ENCODE measurements at places on chromosomes 1 and 21.

DNA sequence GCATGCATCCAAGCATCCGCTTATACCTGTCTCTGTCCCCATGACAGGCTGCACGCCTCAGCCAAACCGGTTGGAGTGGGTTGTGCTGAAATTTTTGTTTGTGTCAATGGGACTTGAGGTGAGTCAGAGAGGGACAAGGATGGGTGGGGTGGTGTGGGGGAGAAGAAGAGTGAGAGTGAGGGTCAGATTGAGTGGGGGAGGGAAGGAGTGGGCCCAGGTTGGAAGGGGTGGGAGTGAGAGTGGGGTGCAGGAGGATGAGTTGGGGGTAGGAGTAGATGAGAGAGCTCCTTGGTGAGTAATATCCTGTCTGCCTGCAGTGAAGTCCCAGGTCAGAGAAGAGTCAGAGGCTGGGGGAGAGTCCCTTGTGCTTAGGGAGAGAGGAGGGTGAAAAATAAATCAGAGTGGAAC is 3.3 kb upstream of the NECTIN4 start:
- no peak for DNase-seq

GRCh38 chr1:200895801-200896530 is 1.3 kb downstream of the INAVA start:
- no peak for DNase-seq

DNA sequence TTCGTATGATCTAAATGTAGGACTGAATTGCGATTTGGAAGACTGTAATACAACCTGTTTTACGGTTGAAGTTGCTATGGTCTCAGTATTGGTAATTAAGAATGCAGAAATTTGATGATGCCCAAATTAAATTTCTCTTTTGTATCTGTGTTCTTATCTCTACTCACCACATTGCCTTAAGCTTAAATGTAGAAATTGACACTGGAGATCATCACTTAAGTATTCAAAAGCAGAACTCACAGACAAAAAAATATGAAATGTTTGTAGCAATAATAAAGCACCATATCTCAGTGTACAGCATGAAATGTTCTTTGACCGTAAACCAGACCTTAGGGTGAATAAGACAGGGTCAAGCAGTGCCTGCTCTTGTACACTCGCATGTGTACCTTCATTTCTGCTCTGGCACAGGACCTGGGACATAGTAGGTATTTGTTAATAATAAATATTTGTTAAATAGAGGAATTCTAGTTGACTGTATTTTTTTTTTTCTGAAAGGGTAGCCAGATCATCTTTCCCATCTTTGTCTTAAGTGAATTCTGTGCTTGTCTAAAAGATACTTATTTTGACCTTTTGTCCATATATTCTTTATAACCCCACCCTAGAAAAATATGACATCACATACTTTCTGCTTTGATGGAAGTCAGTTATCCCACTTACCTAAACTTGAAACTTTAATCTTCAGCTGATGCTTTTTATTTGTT is 1.5 kb downstream of the CDC7 start:
- DNase-seq, result no peak

- no peak for DNase-seq
Observed at GRCh38 chr1:77039739-77040138, 172.5 kb downstream of the ST6GALNAC5 start.

GRCh38 chr1:243725846-243726245 is 124.2 kb downstream of the AKT3 start:
- DNase-seq, result no peak

DNA sequence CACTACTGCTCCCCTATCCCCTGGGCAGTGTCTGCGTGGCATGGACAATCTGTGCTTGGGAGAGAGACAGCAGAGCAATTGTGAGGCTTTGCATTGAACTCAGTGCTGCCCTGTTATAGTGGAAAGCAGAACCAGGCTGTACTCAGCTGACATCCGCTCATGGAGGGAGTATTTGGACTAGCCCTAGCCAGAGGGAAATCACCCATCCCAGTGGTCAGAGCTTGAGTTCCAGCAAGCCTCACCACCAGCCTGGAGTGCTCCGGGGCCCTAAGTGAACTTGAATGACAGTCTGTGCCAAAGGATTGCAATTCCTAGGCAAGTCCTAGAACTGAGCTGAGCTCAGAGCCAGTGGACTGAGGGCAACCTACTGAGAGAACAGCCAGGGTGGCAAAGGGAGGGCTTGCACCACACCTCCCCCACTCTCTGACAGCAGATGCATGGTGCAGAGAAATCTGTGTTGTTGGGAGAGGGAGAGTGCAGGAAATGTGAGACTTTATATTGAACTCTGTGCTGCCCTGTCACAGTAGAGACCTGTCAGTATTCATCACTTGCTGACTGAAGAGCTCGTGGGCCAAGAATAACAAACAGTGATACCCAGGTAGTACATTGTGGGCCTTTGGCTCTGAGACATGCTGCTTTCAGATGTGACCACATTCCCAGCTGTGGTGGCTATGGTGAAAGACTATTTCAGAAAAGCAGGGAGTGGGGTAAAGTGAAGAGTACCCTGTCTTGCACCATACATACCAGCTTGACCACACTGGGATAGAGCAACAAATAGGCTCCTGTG is 107.7 kb upstream of the SLC5A9 start:
- DNase-seq, result no peak

DNA sequence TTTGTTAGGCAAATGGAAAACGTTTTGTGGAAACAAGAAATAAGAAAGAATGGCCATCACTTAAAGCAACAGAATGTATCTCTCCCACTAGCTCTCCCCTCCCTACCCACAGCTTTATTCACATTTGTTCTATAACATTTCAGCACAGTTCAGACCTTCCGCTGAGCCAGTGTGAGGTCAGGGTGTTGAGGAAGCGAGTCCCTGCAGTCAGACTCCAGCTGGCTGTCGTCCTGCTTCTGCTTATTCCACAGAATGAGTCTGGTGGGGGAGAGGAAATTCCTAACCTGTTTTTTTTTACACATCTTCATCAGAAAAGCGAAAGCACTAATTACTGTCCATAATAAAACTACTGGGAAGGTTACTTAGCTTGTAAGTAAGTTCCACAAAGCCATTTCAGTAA is 39.0 kb downstream of the MRPL39 start:
- no peak for DNase-seq

- peak; percentile 81 for DNase-seq
Observed at GRCh38 chr1:157369808-157370521, 182.3 kb downstream of the FCRL5 start.

GRCh38 chr1:203911806-203912205 is 50.4 kb downstream of the SNRPE start:
- no peak for DNase-seq

GRCh38 chr1:203629507-203630082 is 3.0 kb downstream of the ATP2B4 start:
- DNase-seq, result peak; percentile 76

DNA sequence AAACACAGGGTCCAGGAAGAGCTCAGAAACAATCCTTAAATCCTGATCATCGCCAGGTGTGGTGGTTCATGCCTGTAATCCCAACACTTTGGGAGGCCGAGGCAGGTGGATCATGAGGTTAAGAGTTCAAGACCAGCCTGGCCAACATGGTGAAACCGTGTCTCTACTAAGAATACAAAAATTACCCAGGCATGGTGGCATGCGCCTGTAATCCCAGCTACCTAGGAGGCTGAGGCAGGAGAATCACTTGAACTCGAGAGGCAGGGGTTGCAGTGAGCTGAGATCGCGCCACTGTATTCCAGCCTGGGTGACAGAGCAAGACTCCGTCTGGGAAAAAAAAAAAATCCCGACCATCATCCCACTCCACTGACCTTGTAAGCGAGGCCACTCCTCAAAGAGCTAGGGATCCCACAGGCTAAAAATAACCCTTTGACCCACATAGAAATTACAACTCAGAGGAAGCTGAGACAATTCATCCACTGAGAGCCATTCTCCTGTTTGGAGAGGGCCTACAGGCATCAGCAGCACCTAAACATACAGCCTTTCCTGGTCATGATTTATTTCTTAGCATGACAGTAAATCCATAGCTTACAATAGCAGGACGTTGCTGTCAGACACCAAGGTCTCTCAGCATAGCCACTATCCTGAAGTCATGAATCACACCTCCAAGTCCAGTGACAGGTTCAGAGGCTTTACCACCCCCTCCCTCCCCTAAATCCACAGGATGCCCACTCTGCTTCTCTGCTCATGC is 66.7 kb downstream of the TGFBR3 start:
- no peak for DNase-seq

DNA sequence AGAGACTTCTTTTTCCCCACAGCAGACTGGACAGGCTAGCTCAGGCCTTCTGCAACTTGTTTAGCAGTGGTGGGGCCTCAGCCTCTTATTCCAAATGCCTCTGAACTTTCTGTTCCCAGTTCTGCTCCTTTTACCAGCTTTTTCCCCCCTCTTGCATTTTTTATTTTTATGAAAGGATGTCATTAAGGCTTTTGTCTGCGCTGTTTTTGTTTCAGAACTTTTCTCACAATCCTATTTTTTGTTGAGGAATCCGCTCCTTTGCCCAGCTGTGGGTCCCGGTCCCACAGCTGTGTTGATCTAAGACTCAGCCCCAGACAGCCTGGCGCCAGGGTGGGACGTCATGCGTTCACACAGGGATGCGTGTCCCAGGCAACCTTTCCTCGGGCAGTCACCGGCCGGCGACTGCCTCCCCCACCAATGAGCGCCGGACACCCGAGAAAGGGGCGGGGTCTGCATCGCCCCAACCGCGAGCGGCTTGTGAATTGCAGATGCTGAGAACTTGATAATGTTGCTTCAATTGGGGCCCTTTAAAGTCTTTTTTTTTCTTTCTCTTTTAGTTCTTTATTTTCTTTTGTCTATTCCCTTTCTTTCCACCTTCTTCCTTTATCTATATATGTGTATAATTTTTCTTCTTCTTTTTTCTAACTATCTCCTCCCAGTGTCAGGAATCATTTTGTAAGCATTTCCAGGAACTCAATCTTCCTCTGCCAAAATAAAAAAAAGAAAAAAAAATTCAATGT is 3.0 kb upstream of the ID3 start:
- peak; percentile 98 for DNase-seq

DNA sequence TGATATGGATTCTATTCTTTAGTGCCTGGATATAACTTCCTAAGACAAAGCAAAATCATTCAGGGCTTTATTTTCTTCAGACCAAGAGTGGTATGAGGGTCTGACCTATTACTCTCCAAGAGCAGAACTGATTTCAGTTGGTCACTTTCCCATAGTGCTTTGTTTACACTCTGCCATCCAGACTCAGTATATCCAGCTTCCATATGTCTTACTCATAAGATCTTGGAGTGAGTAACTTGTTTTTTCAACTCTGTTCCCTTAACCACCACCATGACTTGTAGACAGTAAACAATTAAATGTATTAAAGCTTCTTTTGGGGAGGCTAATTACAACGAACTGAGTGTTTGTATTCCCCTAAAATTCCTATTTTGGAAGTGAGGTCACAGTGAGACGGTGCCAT is 83.4 kb downstream of the USP24 start:
- no peak for DNase-seq

- no peak for DNase-seq
Observed at GRCh38 chr1:59266180-59266926, 30.5 kb upstream of the FGGY start.

- DNase-seq, result no peak
Observed at GRCh38 chr1:183284086-183284485, 98.0 kb downstream of the LAMC2 start.

DNA sequence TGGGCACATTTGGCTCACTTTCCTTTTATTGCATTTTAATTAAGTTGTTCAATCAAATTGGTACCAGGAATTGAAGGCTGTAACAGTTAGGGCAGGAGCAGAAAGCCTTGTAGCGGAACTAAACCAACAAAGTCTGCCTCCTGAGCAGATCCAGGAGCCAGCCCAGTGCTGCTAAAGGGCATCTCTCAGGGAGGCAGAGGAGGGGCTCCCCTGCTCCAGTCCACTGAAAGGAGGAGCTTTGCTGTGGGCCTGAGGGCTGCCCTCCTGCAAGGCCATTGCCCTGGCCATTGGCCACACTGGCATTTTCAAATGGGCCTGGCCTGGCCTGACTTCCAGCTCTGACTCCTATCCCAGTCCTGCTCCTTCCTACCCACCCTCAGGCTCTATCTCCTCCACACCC is 3.7 kb upstream of the TRABD2B start:
- DNase-seq, result no peak

DNA sequence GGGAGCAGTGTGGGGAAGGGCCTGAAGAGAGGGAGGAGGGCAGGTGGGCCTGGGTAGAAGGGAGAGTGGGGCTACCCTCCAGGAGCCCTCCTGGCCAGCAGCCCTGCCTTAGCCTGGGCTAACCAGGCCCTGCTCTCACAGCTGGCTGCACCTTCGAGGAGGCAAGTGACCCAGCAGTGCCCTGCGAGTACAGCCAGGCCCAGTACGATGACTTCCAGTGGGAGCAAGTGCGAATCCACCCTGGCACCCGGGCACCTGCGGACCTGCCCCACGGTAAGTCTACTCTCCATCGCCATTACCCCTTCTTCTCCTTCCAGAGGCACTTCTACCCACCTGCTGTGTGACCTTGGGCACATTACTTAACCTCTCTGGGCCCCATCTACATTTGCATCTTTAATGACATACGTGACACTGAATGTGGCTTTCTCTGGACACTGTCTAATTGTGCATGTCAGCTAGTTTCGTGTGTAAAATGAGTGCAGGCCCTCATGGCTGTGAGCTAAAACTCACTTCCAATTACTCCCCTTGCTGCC is 18.9 kb downstream of the PTPRU start:
- no peak for DNase-seq

DNA sequence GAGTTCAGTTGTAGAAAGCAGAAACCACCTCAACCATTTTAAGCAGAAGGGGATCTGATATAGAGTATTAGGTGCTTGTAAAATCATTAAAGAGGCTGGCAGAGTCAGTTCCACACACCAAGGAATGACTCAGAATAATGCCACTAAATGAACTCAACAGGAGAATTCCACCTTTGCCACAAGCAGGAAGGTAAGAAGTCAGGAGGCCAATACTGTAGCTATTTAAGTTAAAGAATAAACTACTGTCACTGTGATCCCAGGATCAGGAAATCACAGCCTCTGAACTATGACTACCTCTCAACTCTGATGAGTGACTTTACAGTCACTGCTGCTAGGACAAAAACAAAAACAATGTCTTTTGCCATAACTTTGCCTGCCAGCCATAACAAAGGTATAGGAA is 52.5 kb upstream of the PRMT6 start:
- no peak for DNase-seq

DNA sequence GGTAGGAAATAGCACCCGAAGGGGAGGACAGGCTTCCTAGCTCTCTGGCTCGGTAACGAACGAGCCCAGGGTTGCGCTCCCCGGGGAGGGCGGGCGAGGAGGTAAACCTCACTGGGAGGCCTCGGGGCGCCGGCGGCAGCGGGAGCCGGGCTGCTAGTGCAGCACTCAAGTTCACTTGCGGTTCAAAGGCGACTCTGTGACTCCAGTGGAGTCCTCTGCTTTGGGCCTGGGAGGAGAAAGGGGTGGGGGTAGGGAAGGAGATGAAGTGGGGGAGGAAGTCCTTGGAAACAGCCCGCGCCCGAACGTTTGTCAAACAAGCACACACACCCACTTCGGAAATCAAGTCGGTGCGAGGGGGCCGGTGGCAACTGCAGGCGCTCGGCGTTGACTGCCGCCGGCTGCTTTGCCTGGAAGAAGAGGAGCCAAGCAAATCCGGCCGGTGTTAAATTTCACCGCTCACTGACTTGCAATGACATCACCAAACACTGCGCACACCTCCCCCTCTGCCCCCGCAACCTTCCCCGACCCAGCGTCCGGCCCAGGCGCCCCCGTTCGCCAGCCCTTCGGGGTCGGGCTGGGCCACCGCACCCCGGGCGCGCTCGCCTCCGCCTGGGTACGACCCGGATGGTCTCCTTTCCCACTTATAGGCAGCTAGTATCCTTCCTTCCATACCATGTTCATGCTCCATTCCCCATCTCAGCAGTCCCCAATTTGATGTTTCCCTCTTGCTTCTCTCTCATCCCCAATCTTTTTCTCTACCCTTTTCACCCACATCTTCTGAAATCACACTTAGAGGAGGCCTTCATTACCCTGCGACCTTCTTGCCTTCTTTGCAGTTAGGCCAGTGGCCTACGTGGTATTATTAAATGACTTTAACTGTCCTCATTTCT is at the start of gene COL24A1:
Gene COL24A1 (minus strand): TSS at position 207 of the 890 bp plus-strand sequence. CDS start 376 bp downstream, outside the sequence.
- peak; percentile 86 for DNase-seq

Measured in ELF-1 (cell line).